Mucosa of gallbladder (tissue), 1 donor: ENCODE measurements at places on chromosomes 6 and 20. TPM values are rescaled to one million over a fixed set of nuclear protein-coding genes. Genes with fewer than 3 reads are reported as not detected.

Gene HAO1
- total RNA-seq = 2.7 TPM

Gene DNAH8
- total RNA-seq = 0.03 TPM

Gene TRIM40
- not detected for total RNA-seq

Gene OPRL1
- total RNA-seq = 1.7 TPM

Gene NKX2-4
- total RNA-seq = not detected

Gene CALHM4
- not detected for total RNA-seq

Gene RFX6
- not detected for total RNA-seq

Gene CFAP61
- 0.78 TPM for total RNA-seq
